CD4-positive, alpha-beta T cell treated with Interleukin-4 for 4 hours (primary cell): ENCODE measurements at places on chromosomes 4 and X.
A peak's percentile ranks its signal among the peaks of the same experiment; 100 is the strongest.

DNA sequence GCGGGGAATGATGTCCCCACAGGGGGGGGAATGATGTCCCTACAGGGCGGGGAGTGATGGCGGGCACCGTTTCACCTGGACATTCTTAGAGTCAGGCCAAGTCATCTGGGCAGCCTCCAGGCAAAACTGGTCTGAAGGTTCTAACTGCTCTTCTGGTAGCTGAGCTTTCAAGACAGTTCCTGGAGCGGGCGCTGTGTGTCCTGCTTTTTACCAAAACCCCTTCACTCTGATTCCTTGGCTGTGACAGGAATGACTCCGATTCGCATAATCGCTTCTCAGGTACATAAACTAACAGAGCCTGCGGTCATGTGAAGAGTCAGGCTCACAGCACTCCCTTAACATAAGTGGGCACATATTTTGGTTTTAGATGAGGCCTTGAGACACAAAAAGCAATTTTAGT is 836.0 kb downstream of the TRIML1 start:
- no peak for DNase-seq

DNA sequence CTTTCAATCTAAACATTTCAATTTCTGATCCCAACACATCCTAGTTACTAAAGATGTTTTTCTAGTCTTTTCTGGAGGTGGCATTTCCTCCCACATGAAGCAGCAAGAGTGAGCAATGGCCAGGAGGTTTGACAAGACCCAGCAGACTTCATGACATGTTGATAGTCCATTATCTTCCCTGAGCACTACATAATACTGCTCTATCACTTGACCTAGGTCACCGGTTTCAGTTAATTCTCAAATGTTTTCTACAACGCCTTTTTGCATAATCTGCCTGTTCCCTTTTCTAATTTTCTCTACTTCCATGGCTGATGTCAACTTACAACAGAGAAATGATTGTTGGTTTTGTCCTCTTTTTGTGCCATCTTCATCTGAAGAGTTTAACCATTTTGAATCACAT is 62.0 kb upstream of the GPRIN3 start:
- no peak for DNase-seq

- DNase-seq, result peak; percentile 86
Measured at GRCh38 chr4:38523524-38524448, 140.2 kb upstream of the KLF3 start.

DNA sequence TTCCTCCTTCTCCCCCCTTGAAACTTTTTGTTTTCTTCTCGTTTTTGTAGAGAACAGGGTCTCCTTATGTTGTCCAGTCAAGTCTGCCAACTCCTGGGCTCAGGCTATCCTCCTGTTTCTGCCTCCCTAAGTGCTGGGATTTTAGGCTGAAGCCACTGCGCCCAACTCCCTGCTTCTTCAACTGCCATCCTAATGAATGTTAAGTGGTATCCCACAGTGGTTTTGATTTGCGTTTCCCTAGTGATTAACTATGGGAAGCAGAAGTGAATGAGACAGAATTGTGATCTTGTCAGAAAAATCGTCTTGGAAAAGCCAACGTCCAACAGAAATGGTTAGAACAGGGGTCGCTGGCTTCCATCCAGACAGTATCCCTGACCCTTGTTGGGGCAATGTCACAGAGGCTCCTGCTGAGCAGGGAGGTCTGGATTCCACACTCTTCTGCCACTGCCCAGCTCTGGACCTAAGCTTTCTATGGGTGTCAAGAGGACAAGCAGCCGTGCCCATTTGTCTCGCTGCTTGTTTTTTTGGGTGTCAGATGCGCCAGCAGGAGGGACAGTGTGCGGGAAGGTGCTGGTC is 869 bp upstream of the ADD1 start:
- no peak for DNase-seq

- no peak for DNase-seq
Measured at GRCh38 chrX:123454712-123455431, 270.8 kb downstream of the GRIA3 start.

DNA sequence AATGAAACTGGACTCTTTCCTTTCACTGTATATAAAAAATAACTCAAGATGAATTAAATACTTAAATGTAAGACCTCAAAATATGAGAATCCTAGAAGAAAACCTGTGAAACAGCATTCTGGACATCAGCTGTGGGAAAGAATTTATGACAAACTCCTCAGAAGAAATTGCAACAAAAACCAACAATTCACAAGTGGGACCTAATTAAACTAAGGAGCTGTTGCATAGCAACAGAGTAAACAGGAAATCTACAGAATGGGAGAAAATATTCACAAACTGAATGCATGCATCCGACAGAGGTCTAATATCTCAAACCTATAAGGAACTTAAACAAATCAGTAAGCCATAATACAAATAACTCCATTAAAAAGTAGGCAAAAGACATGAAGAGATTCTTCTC is 851.7 kb upstream of the PCDH10 start:
- DNase-seq, result no peak

- no peak for DNase-seq
Measured at GRCh38 chr4:70463335-70463734, 8.7 kb upstream of the MUC7 start.

DNA sequence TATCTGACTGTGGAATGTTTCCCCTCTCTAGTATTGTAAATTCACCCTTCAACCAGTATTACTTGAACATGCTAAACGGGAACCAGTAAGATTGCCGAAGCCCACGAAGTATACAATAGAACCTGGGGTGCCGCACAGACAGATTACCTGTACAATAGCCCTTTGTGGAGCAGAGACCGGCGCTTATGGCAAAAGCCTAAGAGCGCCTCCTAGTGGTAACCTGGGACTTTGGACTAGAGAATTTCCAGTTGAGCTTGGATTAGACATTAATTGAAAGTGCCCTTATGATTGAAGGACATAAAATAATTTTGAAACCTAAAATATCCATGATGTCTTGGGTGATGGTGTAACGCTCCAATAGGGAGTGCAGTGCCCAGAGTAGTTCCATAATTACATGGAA is 14.1 kb downstream of the ZNF157 start:
- peak; percentile 74 for DNase-seq

GRCh38 chr4:149715822-149716585 is 99.6 kb downstream of the IQCM start:
- DNase-seq, result no peak

DNA sequence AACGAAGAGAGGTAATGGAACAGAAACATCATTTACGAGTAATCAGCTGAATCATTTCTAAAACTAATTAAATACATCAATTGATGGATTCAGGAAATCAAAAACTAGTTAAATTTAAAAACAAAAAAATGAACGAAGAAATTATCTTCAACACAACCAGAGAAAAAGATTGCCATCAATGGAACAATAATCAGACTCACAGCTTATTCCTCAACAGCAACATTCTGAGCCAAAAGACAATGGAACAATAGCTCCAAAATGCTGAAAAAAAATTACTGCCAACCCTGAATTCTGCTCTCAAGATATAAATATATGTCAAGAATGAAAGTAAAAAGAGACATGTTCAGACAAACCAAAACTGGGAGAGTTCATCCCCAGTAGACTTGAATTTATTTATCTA is 65.5 kb upstream of the KLF3 start:
- DNase-seq, result no peak

DNA sequence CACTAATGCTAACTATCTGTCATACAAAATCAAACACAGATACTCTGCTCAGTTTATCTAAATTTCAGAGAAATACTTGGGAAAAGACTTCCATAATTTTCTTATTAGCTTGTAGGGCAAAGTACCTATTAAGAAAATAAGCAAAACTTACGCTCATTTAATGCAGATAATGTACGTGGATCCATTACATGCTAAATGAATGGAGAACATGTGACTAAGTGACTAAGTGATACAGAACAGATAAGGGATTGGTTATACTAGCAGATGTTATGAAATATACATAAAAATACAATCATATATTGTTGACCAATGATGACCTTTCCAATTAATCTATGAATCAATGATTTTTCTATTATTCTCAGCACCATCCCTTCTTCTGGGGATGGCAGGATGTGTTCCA is 25.7 kb downstream of the EREG start:
- DNase-seq, result no peak

DNA sequence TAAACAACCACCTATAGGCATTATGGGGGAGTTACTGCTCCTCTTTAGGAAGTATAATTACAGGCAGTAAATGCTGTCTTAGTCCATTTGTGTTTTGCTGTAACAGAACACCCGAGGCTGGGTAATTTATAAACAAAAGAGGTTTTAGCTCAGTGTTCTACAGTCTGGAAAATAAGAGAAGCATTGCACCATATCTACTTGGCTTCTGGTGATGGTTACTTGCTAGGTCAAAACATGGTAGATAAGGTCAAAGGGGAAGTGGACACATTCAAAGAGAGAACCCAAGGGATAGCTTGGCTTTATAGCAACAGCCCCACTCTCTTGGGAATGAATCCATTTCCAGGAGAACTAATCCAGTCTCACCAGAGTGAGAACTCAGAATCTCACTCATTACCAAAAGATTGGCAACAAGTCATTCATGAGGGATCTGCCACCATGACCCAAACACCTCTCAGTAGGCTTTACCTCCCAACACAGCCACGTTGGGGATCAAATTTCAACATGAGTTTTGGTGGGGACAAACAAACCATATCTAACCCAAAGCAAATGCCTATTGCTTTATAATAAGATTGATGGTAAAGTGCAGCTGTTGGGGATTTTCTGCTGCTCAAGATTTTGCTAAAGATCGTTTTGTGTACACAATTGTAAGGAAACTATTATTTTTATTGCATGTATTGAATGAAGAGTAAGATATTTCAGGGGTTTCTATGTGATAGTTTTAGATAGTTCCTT is 32.6 kb downstream of the STAG2 start:
- DNase-seq, result no peak

GRCh38 chr4:8675906-8676305 is 83.3 kb downstream of the CPZ start:
- DNase-seq, result no peak

DNA sequence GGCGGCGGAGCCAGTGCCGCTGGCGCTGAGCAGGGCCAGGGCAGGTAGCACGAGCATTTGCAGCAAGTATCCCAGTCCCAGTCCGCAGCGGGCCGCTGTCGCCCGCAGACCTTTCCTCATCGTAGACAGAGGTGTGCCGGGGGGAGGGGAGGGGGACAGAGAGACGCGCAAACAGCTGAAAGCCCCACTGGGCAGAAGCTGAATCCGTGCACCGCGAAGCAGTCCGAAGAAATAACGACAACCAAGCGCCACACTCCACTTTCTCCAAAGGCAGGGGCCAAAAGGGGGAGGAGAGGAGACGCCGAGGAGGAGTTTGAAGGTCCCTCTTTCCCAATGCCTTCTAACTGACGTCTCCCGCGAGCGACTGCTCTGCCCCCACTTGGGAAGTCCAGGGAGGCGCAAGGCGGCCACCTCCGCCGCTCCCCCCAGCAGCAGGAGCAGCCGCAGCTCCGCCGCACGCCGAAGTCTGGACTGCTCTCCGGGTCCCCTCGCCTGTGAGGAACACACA is at the start of gene UNC5C:
TSS of gene UNC5C (minus strand) at position 236 of the 508 bp plus-strand sequence.
- DNase-seq, result no peak

- no peak for DNase-seq
Measured at GRCh38 chr4:123017636-123018395, 95.4 kb upstream of the NUDT6 start.

- no peak for DNase-seq
Measured at GRCh38 chr4:158895797-158896576, 127.2 kb downstream of the FNIP2 start.

GRCh38 chr4:123236606-123237005 is 160.0 kb upstream of the SPRY1 start:
- DNase-seq, result no peak

- DNase-seq, result no peak
Measured at GRCh38 chr4:185015108-185015507, 3.2 kb upstream of the HELT start.

DNA sequence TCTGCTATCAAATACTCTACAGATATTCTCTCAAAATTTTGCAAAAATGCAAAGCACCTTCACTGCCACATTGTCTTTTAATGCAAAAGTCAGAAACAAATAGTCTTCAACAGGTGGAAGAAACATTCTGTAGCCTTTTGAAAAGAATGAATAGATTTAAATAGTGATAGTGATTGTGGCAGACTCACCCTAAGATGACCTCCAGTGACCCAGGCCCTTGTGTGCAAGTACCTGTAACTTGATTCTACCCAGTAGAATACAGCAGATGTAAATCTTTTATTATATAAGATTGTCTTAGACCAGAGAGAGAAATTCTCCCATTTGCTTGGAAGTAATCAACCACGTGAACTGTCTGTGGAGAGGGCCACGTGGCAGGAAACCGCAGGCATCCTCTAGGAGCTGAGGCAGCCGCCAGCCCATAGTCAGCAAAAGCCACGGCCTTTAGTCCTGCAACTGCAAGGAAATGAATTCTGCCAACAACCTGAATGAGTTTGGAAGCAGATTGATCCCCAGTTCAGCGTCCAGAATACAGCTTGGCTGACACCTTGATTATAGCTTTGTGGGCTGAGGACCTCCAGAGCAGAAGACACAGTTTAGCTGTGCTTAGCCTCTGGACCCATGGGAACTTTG is 272.5 kb downstream of the ARHGAP10 start:
- DNase-seq, result no peak

DNA sequence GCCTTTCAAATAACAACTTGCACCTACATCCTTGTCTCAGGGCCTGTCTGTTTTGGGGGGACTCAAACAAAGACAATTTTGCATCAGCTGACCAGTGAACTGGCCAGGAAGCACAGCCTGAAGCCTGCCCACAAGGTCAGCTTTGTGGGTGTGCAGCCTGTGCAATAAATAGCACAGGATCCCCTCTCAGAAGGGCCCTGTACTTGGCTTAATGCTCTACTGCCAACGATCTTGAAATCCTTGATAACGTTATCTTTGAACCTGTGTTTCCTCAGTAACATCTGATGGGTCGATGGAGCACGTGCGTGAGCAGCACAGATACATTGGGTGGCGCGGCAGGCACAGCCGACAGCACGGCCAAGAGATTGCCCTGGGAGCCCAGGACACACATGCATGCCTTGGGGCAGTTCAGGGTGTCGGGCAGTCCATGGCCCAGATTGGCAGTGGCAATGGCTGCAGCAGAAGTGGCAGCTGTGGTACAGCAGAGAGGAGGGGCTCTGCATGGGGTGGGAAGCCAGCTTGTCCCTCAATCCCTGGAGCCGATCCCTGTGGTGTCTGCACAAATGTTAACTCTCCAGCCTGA is 58.8 kb upstream of the ATP6AP2 start:
- no peak for DNase-seq

DNA sequence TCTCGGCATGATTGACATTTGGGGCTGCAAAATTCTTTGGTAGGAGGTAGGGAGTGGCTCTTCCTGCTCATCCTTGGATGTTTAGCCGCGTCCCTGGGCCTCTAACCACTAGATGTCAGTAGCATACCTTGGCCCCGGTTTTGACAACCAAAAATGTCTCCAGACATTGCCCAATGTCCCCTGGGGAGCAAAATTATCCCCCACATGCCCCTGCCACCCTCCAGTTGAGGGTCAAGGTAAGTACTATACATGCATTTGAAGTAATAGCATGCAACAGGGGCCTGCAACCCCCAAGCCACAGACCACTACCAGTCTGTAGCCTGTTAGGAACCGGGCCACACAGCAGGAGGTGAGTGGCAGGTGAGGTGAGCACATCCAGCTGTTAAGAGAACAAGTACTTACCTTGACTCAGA is 17.6 kb upstream of the KIAA1210 start:
- DNase-seq, result no peak

GRCh38 chr4:118765399-118765798 is 70.5 kb downstream of the SEC24D start:
- no peak for DNase-seq
